Stimulated activated CD4-positive, alpha-beta T cell treated with anti-CD3 and anti-CD28 coated beads, TNF-alpha, amount 100 ng/mL, for 24 hours (primary cell): ENCODE measurements at places on chromosomes 5 and 9.

- no peak for DNase-seq
Measured at GRCh38 chr9:5571629-5572232, 57.2 kb upstream of the RIC1 start.

DNA sequence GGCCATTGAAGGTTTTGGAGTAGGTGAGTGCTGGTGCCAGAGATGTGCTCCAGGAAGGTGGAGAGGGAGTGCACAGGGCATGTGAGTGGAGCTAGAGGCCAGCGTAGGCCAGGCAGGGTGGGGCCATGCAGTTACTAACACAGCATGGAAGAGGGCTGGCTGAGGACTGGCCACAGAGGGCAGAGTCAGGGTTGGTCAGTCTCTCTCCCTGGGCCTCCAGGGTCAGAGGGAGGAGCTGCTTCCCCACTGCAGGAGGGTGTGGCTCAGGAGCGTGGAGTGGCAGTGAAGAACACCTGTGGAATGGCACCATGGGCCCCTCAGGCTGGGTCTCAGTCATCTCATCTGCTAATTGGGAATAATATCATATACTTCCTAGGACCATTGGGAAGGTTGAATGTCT lies 167.7 kb downstream of the MACROH2A1 start:
- DNase-seq, result no peak

- no peak for DNase-seq
Measured at GRCh38 chr5:65986796-65987195, 60.4 kb downstream of the ERBIN start.

DNA sequence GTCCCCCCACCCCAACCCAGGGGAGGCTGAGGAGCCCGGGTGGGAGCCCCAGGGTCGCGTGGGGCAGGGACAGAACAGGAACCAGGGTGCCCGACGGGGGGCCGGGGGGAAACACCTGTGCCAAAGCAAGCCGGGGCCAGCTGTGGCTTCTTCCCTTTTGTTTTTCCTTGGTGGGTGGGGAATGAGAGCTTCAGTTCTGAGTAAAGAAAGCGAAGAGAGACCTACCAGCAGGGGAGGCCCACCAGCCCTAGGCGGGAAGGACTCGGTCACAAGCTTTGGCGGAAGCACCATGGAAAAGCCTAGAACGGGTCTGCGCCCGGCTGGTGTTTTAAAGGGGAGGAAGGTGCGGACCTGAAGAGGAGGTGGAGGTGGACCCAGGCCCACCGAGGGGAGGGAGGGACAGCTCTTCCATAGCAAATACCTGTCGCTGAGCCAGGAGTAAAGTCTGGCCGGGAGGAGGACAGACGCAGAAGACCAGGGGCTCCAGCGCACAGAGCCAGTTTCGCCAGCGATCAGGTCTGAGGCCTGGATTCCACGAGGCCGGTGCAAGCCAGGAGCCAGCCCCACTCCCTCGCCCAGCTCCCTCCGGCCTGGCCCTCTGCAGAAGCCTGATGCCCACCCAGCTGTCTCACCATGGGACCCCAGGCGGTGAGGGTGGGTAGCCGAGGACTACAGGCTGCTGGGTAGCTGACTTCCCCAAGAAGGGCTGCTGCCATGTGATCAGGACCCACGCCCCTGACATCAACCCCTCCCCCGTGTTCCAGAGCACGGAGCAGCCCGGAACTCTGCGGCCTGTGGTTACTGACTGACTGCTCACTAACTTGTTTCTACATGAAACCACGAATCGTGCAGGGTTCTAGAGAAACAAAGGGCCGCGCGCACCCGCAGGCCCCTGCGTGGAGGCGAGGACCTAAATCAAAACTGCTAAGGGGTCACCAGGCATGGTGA lies 849 bp upstream of the MGAT1 start:
- DNase-seq, result peak; percentile 72

- DNase-seq, result no peak
Measured at GRCh38 chr5:1429066-1429465, 16.2 kb downstream of the SLC6A3 start.

DNA sequence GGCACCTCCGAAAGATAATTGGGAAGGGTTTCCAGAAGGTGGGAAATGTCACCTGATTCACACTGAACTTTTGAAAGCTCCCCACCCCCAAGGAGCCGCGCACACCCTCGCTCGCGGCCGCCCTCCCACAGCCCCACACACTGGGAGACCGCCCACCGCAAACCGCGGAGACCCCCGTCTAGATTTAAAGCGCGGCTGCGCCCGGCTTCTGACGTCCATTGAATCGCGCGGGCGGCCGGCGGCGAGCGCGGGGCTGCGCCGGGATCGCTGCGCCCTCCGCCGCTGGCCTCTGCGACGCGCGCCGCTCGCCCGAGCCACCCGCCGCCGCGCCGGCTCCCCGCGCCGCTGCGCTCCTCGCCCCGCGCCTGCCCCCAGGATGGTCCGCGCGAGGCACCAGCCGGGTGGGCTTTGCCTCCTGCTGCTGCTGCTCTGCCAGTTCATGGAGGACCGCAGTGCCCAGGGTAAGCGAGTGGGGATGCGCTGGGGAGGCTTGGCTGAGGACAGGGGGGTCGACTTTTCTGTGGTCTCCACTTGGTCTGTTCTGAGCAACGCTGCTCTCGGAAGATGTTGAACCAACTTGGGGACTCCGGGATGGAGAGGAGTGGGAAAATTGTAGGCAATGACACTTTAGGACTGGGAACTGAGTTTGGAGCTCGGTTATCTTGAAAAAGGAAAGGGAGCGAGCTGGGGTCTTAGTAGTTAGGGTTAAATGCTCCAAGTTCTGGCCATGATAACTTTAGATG lies at the start of gene FST:
TSS of gene FST (plus strand) at position 214 of the 743 bp plus-strand sequence. CDS start at position 377, 163 bp downstream.
- DNase-seq, result no peak

DNA sequence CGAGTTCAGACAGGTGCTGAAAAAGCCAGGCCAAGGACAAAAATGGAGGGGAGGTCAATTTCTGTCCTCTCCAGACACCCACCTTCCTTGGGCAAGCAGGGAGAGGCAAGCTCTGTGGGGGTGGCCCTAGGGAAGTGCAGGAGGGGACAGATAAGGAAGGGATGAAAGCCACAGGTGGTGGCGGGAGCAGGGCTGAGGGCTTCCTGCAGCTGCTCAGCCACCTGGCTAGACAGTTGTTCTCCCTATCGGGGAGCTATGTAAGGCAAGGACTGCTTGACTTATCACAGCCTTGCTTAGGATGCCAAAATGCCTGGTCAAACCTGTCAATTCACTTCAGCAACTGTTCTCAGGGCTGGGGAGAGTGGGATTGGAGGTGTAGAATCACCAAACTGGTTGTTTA lies 266.1 kb downstream of the ZSWIM6 start:
- DNase-seq, result no peak

GRCh38 chr5:45521067-45521466 lies 175.1 kb downstream of the HCN1 start:
- no peak for DNase-seq

- no peak for DNase-seq
Measured at GRCh38 chr9:108468364-108468763, 387.4 kb downstream of the ACTL7B start.

DNA sequence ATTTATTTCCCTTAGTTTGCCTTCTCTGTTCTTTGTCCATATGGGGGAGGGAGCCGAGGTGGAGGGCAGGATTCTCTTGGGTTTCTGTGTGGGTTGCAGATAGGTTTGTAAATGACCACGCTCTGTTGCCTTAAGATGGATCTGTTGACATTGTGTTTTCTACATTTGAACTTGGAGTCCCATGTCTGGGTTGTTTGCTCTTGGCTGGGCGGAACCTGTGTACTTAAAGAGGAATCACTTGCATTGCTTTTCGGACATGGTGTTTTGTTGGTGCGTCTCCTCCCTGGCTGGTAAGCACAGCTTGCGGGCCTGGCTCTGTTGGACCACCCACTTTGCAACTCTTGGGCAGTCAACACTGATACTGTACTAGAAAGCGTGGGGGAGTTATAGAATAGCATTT lies 45.9 kb downstream of the EHMT1 start:
- DNase-seq, result no peak

GRCh38 chr5:76867827-76868693 lies 18.2 kb downstream of the S100Z start:
- peak; percentile 31 for DNase-seq

DNA sequence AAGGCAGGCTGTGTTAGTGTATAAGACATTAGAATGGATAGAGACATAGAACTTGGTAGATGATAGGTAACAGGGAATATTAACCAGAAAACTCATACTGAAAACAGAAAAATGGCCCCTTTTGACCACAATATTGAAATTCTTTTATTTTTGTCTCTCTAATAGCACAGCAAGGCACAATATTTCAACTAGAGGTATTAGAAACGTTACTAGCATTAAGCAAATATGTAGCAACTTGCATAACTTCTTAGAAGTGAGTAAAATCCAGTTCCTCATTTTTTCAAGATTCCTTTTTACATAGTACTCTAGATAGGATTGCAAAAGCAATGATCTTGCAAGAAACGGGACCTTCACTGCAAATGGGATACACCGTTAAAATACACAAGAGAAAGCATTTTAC lies 102.7 kb upstream of the VCAN start:
- no peak for DNase-seq
